ENCODE measurements at places on chromosomes 2 and 18.

DNA sequence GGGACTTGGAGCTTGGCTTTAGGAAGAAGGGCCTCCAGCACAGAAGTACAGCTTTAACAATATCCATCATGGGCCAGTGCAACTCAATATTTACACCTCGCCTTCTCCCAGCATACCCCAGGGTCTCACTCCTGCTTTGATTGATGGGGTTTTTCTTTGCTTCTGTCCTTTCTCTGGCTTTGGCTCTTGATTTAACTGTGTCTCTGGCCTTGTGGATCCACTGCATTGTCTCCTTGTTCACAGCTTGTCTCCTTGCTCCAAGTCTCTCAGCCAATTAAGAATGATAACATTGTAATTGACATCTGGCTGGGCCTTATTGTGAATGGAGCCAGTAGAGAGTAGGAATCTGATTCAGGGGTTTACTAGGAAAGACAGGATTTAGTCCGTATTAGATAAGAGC, 1019.5 kb downstream of the TMEM182 start:
- DNase-seq: no peak

GRCh38 chr2:39519886-39520285, 82.8 kb upstream of the MAP4K3 start:
- DNase-seq: no peak

DNA sequence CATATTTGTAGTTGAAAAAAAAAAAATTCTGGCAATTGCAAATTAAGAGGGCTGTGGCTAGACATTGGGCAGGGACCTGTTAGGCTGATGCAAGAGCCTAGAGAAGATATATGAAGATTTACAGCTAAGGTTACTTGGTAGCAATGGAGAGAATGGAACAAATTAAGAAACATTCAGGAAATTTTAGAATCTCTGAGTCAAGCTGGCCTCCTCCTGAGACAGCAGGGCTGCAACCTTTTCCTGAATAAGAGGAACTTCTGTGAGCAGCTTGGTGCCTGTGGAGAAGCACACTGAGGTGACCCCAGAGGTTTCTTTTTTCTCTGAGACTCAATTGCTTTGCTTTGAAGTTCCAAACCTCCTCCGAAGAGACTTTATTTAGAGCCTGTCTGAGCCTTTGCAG, 118.6 kb upstream of the LRATD1 start:
- no peak for DNase-seq

- DNase-seq: peak; percentile 94
Measured at GRCh38 chr2:69789175-69789721, 40.2 kb upstream of the GMCL1 start.

GRCh38 chr18:52426041-52426440, 86.0 kb downstream of the DCC start:
- no peak for DNase-seq

DNA sequence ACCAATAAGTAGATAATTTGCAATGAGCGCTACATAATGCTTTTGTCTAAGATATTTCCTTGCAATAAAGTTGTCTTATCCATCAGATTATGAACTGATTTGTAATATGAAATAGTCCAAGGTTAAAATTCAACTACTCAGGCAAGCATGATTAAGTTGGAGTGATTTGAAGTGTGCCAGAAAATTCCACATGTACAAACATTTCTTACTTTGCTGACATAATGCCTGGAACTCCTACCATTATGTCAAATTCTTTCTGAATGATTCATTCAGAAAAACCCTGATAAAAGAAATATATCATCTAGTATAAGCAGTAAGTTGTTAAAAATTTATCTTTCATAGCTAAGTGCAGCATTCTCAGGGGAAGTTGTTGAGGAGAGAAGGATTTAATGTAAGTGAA, 87.3 kb downstream of the CBLN2 start:
- peak; percentile 14 for DNase-seq

Data from IMR-90 (cell line).